ENCODE measurements at places on chromosomes 2 and 18.

DNA sequence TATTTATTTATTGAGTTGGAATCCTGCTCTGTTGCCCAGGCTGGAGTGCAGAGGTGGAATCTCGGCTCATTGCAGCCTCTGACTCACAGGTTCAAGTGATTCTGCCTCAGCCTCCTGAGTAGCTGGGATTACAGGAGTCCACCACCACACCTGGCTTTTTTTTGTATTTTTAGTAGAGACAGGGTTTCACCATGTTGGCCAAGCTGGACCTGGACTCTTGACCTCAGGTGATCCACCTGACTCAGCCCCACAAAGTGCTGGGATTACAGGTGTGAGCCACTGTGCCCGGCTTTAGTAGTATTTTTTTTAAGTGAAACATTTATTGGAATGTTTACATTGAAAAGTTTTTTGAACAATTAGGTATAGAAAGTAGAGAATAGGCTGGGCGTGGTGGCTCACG lies 23.9 kb downstream of the SLC20A1 start:
- no peak for DNase-seq

DNA sequence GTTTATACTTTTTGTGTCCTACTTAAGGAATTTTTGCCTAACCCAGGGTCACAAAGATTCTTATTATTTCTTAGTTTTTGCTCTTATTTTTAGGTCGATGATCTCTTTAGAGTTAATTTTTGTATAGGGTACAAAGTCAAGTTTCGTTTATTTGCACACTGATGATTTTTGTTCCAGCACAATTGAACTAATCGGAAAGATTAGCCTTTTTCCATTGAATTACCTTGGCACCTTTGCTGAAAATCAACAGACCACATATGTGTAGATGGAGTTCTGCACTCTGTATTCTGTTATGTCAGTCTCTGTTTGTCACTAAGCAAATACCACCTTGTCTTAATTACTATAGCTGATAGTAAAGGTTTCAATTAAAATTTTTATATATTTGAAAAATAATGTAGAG lies 18.7 kb downstream of the EML4 start:
- no peak for DNase-seq

DNA sequence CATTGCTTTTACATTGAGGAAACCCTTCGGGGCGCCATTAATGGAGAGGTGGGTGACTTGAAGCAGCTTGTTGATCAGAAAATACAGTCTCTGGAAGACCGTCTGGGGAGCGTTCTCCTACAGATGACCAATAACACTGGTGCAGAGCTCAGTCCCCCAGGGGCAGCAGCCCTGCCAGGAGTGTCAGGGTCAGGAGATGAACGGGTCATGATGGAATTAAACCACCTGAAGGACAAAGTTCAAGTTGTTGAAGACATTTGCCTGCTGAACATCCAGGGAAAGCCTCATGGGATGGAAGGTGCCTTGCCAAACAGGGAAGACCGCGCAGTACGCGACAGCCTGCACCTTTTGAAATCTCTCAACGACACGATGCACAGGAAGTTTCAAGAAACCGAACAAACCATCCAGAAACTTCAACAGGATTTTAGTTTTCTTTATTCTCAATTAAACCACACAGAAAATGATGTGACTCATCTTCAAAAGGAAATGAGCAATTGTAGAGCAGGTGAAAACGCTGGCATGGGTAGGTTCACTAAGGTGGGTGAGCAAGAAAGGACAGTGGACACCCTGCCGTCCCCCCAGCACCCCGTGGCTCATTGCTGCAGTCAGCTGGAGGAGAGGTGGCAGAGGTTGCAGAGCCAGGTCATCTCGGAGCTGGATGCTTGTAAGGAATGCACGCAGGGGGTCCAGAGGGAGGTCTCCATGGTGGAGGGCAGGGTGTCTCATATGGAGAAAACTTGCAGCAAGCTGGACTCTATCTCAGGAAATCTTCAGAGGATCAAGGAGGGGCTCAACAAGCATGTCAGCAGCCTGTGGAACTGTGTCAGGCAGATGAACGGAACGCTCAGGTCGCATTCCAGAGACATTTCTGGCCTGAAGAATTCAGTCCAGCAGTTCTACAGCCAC lies 45.0 kb downstream of the EMILIN2 start:
- no peak for DNase-seq

DNA sequence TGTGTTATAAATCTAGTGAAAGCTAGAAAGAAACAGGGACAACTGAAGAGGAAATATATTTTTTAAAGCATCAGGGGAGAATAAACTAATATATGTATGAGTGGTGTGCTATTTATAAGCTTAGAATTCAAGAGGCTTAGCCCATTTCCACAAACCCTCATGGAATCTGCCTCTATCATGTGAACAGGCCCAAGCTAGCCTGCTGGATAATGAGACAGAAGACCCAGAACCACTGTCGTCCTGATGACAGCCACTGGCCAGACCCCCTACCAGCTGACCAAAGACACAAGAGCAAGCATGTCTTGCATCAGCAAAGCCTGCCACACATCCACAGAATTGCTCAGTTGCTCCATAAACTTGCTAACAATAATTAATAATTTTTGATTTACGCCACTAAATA lies 382.3 kb upstream of the NXPH2 start:
- no peak for DNase-seq

DNA sequence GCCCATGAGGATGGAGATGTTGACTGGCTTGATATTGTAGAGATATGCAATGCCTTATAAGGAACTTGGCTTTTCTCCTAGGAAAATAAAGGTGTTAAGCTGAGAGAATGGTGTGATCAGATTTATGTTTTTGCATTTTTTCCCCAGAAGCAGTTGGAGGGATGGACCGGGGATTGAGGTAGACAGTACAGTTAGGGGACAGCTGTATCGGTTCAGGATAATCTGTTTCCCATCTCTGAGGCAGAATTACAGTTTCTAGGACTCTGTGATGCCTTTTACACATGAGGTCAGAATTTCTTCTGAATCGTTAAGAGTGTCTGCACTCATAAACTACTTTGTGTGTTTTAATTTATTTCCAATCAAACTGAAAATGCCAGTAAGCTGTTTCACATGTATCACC lies 261.5 kb downstream of the CYRIA start:
- DNase-seq: no peak

- no peak for DNase-seq
Observed at GRCh38 chr2:158893026-158893425, 75.4 kb upstream of the TANC1 start.

GRCh38 chr2:53103679-53104078 lies 663.9 kb upstream of the CHAC2 start:
- DNase-seq: no peak

DNA sequence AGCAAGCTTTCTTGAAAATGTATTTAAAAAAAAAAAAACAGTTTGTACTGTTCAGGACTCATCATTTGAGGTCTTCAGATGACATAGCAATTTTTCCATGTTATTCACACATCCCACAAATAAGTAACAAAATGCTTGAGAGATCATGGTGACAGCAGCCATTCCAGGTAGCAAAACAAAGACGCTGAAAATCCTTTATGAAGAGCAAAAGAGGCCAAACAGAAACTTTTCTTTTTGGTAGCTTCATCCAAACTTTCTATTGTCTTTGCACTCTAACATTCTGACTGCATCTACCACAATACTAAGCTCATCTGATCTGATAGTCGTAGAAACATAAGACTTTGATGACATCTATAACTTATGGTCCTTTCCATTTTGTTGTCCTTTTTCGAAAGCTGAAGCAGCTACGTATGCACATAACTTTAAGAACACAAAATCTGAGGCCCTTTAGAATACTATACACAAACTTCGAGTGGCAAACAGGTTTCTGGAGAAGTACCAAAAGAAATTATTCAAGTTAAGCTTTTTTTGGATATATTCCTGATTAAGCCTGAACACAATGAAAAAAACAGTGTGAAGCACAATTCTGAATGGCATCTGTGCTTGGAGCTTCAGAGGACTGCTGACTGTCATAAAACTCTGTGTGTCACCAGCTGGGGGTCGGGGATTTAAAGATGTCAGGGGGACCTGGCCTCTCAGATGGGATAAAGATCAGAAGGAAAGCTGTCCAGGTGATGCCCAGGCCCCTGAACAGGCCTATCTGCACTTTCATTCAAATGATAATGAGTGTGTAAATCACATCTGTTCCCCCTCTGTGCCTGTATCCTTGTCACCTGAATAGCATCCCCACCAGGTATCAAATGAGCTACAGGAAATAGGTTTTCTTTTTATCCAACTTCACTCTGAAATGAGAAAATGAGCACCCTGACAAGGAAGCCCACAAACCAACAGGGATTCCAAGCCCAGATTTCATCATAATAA lies 75.8 kb downstream of the ZEB2 start:
- DNase-seq: no peak

DNA sequence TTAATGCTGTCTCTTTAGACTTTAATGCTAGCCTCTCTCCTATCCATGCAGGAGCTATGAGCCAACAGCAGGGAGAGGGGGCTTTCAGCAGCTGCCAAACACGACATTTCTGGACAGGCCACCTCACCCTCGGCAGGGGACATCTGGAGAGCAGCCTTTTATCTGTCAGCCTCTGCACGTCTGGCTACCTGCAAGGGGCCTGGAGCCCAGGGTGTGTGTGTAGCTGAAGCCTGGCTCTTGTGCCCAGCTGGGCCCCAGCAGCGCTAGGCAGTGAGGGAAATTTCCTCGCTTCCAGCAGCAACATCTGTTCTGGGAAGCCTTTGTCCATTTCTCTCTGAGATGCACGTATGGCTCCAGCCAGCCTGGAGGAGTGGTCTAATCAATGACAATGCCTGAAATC lies 728.7 kb upstream of the ID2 start:
- no peak for DNase-seq

DNA sequence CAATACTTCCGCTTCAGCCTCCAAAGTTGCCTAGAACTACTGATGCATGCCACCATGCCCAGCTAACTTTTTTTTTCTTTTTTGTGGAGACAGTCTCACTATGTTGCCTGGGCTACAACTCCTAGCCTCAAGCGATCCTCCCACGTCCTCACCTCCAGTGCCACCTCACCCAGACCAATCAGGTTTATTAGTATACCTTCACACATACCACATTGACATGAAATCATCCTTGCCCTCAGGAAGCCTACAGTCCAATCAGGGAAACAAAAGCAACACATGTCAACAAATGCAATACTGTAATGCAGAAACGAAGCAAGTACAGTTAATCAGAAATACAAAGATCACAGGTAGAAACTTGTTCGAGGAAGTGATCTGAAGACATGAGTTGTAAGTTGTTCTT lies 4.0 kb downstream of the TRIP12 start:
- no peak for DNase-seq

DNA sequence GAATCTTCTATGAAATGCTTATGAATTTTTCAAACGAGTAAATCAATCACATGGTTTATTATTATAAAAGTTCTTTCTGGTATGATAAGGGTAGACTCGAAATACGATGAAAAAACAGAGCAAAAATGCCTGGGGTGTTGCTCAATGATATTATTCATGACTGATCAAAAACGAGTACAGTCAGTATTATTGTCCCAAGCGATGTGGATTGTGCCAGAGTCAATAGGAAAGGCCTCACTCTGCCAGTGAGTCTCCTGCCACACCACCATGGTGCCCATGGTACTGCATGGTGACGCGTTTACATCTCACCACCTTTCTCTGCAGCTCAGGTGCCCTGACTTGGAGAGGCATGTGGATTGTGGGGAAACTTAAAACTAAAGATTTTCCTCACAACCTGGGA lies 58.5 kb downstream of the KCTD1 start:
- DNase-seq: no peak

GRCh38 chr18:8329186-8329771 lies 280.0 kb upstream of the RAB12 start:
- no peak for DNase-seq

- DNase-seq: no peak
Observed at GRCh38 chr2:234861841-234862735, 89.7 kb upstream of the SH3BP4 start.

DNA sequence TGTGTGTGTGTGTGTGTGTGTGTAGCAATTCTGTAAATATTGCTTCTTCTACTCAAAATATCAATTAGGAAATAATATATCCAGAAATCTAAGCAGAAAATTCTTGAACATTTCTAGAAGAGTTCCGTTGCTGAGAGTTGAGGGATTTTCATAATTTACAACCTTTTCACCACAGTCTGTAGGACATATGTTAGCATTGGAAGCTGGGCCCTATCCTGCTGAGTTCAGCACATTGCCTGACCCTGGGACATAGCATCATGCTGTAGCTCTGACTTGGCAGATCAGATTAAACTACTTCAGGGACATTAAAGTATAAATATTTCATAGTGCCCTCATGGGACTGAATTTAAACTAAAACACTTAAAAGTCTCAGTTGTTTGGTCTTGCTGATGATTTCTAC lies 129.2 kb upstream of the KCNH7 start:
- DNase-seq: no peak
